CD4-positive, alpha-beta T cell treated with Interleukin-4 for 1 hour (primary cell): ENCODE measurements at places on chromosomes 5 and 9.

GRCh38 chr9:70878576-70878975 lies 242.8 kb downstream of the TRPM3 start:
- DNase-seq: no peak

GRCh38 chr9:133333011-133333410 lies 3.0 kb downstream of the SURF6 start:
- no peak for DNase-seq

DNA sequence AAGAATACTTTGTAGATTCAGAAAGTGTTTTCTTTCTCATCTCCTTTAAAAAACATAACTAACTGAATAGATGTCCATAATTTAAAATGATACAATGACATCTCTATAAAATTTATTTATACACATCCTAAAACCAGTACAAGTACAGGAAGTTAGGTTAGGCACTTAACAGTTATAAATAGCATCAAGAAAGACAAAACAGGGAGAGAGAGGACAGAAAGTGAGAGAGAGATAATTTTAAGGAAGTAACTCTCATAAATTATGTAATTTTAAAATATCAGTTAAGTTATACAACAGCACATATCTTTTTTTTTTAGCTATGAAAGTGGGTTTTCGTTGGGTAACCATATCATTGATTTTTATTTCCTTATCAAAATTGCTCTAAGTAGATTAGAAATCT lies 1068.6 kb downstream of the TAF11L14 start:
- no peak for DNase-seq

- no peak for DNase-seq
Measured at GRCh38 chr5:38396766-38397165, 138.4 kb downstream of the EGFLAM start.

- DNase-seq: no peak
Measured at GRCh38 chr9:76512826-76513225, 53.8 kb downstream of the GCNT1 start.

DNA sequence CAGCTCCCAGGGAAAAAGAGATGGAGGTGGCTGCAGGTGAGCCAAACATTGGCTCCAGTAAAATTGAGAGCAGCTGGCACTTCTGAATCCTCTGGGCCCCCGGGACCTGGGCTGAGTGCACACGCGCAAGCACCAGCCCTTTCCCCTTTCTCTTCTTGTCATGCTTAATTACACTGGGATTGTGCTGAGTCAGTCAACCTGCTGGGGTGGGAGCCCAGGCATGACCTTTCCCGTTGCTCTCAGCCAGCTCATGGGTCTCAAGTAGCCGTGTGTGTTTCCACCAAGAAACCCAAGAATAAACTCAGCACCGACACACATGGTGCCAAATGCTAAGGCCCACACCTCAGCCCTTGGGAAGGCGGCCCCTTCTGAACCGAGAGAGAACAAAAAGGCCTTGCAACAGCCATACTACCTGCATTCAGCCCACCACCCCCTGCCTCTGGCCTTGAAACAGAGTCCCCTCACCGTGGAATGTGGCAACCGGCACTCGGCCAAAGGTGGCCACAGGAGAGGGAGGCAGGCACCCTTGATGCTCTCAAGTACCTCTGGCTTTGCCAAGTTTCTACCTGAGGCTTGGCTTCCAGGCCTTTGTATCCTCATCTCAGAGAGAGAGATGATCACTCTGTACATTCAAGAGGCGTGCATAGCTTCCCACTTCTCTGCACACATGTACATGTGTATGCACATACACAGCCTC lies 28.1 kb downstream of the SLIT3 start:
- DNase-seq: no peak
